Karpas-422 (cell line): ENCODE measurements at places on chromosomes 5 and 9. TPM values are rescaled to one million over a fixed set of nuclear protein-coding genes. Genes with fewer than 3 reads are reported as not detected.

The SLC4A9 gene
- total RNA-seq, result not detected in 2 replicates

The GABRA1 gene
- not detected in 2 replicates for total RNA-seq

The C9 gene
- not detected in 2 replicates for total RNA-seq

The PCDHB10 gene
- 0.11 TPM in 1 of 2 replicates, not detected in the other for total RNA-seq

The FTMT gene
- not detected in 2 replicates for total RNA-seq

The TRIM7 gene
- 2.0 TPM in 1 of 2 replicates, not detected in the other for total RNA-seq

The PCDHA9 gene
- not detected in 2 replicates for total RNA-seq

The LAMC3 gene
- total RNA-seq, result not detected in 2 replicates

The PCDH12 gene
- total RNA-seq, result not detected in 2 replicates

The PCYOX1L gene
- total RNA-seq, result 18.4 and 51.6 TPM in 2 replicates

The FRMPD1 gene
- total RNA-seq, result 0.07 TPM in 1 of 2 replicates, not detected in the other

The BARHL1 gene
- total RNA-seq, result not detected in 2 replicates

The SPAG8 gene
- 0.07 and 0.90 TPM in 2 replicates for total RNA-seq

The SH3TC2 gene
- not detected in 2 replicates for total RNA-seq

DNA sequence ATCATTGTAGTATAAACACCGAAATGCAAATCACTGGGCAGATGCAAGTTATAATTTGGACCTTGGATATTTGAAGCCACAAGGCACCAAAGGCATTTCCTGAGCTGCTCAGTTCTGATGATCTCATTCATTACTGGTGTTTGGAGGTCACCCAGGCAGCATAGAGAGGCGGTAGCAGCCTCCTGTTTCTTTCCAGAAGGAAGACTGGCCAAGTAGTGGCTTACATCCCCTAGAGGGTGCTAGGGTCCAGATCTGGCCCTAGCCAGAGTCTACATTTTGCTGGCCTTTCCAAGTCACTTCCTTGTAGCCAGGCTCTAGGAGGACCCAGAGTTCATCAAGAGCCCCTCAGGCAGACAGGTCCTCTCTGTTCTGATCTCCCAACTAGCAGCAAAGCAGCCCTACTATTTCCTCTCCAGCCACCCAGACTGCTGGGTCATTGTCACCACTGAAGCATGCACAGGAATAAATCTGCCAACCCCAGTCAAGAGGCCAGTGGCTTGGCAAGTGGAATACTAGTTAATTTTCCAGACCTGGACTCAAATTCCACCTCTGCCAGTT, 33.4 kb upstream of the TTC1 start:
- no peak for DNase-seq
- H3K4me1 ChIP-seq, result no peaks in the 10 kb centered on the region
- no peak overlapping the region for H3K4me3 ChIP-seq
- no peaks in the 10 kb centered on the region for H3K27me3 ChIP-seq

- H3K27me3 ChIP-seq, result no peaks in the 10 kb centered on the region; the same call in 1 of the 2 replicates
- no peak for DNase-seq
- H3K4me3 ChIP-seq, result no peak overlapping the region
- no peaks in the 10 kb centered on the region for H3K36me3 ChIP-seq
- no peak overlapping the region for H3K27ac ChIP-seq
- H3K4me1 ChIP-seq, result no peaks in the 10 kb centered on the region
These were observed 610.9 kb downstream of the RAB3C start for GRCh38 chr5:59193616-59194319.

DNA sequence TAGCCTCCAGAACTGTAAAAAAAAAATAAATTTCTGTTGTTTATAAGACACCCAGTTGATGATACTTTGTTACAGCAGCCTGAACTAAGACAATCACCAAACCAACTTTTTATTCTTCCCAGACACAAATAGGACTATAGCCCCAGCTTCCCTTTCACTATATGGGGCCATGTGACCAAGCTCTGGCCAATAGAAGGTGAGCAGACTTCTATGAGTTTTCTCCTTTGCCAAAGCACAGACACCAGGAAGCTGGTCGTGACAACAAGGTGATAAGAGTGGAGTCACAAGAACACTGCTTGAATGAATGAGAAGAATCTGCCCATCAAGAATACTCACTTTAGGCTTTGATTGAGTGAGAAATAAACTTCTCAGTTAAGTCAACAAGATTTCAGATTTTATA, 217.7 kb downstream of the DEPDC1B start:
- H3K36me3 ChIP-seq, result no peaks in the 10 kb centered on the region
- no peaks in the 10 kb centered on the region for H3K4me1 ChIP-seq
- no peak overlapping the region for H3K27ac ChIP-seq
- no peak for DNase-seq
- H3K27me3 ChIP-seq, result no peaks in the 10 kb centered on the region
- H3K4me3 ChIP-seq, result no peak overlapping the region

GRCh38 chr5:176166427-176166826, 71.8 kb upstream of the SIMC1 start:
- H3K27ac ChIP-seq, result no peak overlapping the region
- no peak overlapping the region for H3K4me3 ChIP-seq
- H3K4me1 ChIP-seq, result no peaks in the 10 kb centered on the region
- H3K36me3 ChIP-seq, result no peaks in the 10 kb centered on the region
- H3K27me3 ChIP-seq, result no peaks in the 10 kb centered on the region
- DNase-seq, result no peak

GRCh38 chr5:56631719-56632118, 183.6 kb upstream of the MAP3K1 start:
- no peak for DNase-seq
- H3K4me1 ChIP-seq, result no peaks in the 10 kb centered on the region
- H3K27ac ChIP-seq, result no peak overlapping the region
- H3K27me3 ChIP-seq, result no peaks in the 10 kb centered on the region
- no peak overlapping the region for H3K4me3 ChIP-seq

DNA sequence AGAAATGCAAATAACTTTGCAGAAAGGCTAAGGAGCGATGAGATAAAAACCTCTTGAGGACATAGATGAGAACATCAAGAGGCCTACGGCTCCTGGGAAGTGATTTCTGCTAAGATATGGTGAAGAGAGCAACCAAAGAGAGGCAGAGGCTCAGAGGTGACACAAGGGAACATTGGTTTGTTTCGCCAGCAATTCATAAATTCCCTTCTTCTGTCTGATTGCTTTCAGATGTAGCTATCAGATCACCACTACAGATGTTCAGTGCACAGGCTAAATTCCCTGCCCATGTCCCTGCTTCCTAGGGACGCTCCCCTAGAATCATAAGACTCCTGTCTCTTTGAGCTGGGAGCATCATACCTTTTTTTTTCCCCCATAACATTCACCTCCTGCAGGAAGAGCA, 11.2 kb downstream of the AGXT2 start:
- no peak overlapping the region for H3K4me3 ChIP-seq
- DNase-seq, result no peak
- no peaks in the 10 kb centered on the region for H3K4me1 ChIP-seq

DNA sequence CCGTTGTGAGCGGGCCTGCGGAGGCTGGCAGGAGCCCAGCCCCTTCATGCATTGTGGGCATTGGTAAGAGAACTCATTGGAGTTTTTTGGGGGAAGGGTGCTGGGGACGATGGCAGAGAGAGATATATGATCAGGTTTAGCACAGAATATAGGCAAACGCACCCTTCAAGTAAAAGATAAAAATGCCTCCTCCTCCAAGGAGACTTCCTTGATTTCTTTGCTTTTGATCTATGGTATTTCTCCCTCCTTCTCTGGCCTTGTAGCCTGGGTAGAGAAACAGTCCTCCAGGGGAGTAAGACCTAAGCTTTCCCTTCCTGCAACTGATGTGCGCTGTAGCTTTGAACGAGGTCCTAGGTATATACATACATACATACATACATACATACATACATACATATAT, 960 bp upstream of the PPARGC1B start:
- no peaks in the 10 kb centered on the region for H3K27me3 ChIP-seq
- DNase-seq, result no peak
- no peak overlapping the region for H3K4me3 ChIP-seq

DNA sequence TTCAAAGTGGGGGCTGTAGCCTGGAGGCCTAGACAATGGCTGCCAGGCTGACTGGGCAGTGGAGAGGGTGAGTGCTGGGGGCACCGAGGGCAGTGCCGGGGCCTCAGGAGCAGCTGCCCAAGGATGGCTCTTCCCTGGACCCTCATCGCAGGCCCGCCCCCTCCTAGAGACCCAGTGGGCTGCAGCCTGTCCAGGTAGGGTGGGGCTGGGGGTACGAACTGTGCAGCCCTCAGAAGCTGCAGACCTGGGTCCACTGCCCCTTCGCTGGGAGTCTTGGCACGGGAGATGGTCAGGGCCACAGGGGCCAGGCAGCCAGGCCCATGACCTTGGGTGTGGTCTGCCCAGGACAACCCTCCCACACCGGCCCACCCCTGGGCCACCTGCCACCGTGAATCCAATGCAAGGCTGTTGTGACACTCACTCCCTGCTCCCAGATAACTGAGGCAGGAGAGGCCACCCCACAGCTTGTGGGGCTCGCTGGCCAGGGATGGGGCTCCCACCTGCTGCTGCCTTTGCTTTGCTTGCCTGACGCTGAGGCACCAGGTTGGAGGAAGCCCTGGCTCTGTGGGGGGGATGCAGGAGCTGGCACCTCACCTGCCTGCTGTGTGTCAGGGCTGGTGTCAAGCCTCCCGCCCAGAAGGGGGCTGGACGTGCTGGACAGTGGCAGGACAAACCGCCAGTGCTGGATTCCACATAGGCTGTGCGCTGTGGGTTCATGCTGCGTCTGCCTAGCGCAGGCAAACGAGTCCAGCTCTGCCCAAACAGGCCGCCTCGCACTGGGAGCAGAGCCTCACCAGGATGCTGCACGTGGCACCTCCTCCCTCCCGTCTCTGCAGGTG, 23.1 kb upstream of the SLC9A3 start:
- no peak overlapping the region for H3K4me3 ChIP-seq
- H3K27me3 ChIP-seq, result no peaks in the 10 kb centered on the region
- H3K27ac ChIP-seq, result no peak overlapping the region
- peaks cover 31% of the 10 kb centered on the region for H3K4me1 ChIP-seq

GRCh38 chr9:95507464-95508241, 9.1 kb downstream of the PTCH1 start:
- H3K27me3 ChIP-seq, result no peaks in the 10 kb centered on the region
- peaks cover 67% of the 10 kb centered on the region for H3K4me1 ChIP-seq

GRCh38 chr9:110068212-110068611, 139.7 kb downstream of the C9orf152 start:
- no peak for DNase-seq
- no peak overlapping the region for H3K4me3 ChIP-seq
- H3K4me1 ChIP-seq, result no peaks in the 10 kb centered on the region
- H3K36me3 ChIP-seq, result no peaks in the 10 kb centered on the region
- no peaks in the 10 kb centered on the region for H3K27me3 ChIP-seq

DNA sequence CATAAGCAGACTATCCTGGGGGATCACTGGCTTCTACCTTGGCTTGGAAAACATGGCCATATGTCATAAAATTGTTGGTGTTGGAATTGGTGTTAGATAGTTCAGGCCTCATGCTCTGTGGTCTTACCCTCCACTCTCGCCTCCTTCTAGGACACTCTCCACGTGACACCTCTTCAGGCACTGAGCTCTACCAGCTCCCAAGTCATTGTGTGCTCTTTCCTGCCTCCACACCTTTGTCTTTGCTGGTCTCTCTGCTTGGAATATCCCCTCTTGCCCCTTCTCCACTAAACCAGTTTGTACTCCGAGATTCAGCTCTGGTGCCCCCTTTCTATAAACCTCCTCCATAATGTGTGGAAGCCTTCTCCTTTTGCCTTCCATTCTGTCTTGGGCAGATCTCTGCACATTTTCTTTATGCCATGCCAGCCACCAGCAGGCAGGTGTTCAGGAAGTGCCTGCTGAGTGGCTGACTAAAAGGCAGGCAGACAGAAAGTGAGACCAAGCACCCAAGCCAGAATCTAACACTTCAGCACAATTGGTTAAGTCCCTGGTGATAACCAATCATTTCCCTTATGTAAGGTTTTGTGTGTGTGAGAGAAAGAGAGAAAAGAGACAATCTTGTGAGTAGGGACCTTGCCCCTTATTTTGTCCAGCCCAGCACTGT, 37.7 kb downstream of the SAR1B start:
- H3K4me1 ChIP-seq, result peaks cover 8% of the 10 kb centered on the region
- no peaks in the 10 kb centered on the region for H3K27me3 ChIP-seq
- no peak for DNase-seq
- no peak overlapping the region for H3K27ac ChIP-seq

DNA sequence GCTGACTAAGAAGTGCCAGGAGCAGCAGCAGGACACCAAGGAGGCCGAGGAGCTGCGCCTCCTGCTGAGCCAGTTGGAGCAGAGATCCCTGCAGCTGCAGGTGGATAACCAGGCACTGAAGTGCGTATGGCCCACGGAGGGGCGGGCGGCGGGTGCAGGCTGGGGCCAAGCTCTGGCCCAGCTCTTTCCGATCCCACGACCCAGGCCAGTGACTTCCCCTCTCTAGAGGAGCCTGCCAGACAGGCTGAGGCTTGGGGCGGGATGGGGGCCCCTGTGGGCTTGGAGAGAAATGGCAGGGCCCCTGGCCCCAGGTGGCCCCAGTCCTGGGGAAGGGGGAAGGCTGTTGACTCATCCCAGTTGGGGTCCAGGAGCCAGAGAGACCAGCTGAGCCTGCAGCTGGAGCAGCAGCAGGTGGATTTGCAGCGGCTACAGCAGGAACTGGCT, 3.6 kb downstream of the PTRH1 start:
- H3K27me3 ChIP-seq, result no peaks in the 10 kb centered on the region
- no peak for DNase-seq
- no peak overlapping the region for H3K27ac ChIP-seq
- no peak overlapping the region for H3K4me3 ChIP-seq
- H3K36me3 ChIP-seq, result no peaks in the 10 kb centered on the region

DNA sequence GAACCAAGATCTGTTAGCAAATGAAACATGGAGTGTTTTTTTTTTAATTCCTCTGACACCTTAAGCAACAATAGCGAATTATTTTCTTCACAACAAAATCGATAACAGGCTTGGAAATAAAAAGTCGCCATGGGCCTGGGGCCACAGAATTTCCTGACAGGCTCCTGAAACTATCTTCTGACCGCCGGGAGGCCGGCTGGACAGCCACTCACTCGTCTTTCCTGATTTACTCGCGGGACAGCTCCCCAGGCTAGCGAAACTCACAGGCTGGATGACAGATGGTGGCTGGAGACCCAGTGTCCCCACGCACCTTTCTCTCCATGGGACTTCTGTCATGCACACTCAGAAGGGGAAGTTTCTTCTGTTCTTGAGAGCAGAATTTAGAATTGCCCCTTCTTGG, 143.3 kb upstream of the IRX2 start:
- no peaks in the 10 kb centered on the region for H3K27me3 ChIP-seq
- H3K36me3 ChIP-seq, result no peaks in the 10 kb centered on the region
- H3K4me3 ChIP-seq, result no peak overlapping the region

GRCh38 chr9:114784721-114785279, 21.0 kb downstream of the TNFSF15 start:
- DNase-seq, result no peak
- no peak overlapping the region for H3K4me3 ChIP-seq
- H3K27ac ChIP-seq, result peak overlapping the region; percentile 77
- H3K4me1 ChIP-seq, result peaks cover 59% of the 10 kb centered on the region

- no peak overlapping the region for H3K27ac ChIP-seq
- H3K4me1 ChIP-seq, result no peaks in the 10 kb centered on the region
- no peak for DNase-seq
- no peaks in the 10 kb centered on the region for H3K36me3 ChIP-seq
- no peak overlapping the region for H3K4me3 ChIP-seq
- H3K27me3 ChIP-seq, result no peaks in the 10 kb centered on the region
These were observed 83.7 kb upstream of the ORM1 start for GRCh38 chr9:114238891-114239875.
